Panc1 (cell line): ENCODE measurements at places on chromosomes 3 and 15. TPM values are rescaled to one million over a fixed set of nuclear protein-coding genes. Genes with fewer than 3 reads are reported as not detected.

- no peak overlapping the region for H3K4me3 ChIP-seq
- H3K36me3 ChIP-seq, result peaks cover 17% of the 10 kb centered on the region
- no peaks in the 10 kb centered on the region for H3K27me3 ChIP-seq
Observed at GRCh38 chr3:25604107-25604805, 60.5 kb downstream of the TOP2B start.

DNA sequence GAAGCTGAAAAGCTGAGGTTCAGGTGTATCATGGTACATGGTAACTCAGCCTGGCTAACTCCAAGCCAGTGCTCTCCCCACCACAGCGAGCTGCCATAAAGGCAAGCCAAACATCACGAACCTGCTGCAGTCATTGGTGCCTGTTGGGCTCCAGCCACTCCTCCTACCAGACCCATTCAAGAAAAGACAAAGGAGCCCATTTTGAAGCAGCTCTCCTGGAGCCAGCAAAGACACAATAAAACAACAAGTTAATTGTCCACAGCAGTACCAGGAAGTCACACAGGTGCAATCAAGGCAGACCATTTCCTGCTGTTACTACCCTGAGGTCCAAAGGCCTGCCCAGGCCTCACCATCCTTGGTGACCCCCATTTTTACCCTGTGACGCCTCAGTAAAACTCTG lies 77.6 kb downstream of the DAPK2 start:
- DNase-seq, result no peak
- no peaks in the 10 kb centered on the region for H3K27me3 ChIP-seq
- H3K4me3 ChIP-seq, result no peak overlapping the region
- no peak overlapping the region for H3K27ac ChIP-seq
- H3K36me3 ChIP-seq, result no peaks in the 10 kb centered on the region

DNA sequence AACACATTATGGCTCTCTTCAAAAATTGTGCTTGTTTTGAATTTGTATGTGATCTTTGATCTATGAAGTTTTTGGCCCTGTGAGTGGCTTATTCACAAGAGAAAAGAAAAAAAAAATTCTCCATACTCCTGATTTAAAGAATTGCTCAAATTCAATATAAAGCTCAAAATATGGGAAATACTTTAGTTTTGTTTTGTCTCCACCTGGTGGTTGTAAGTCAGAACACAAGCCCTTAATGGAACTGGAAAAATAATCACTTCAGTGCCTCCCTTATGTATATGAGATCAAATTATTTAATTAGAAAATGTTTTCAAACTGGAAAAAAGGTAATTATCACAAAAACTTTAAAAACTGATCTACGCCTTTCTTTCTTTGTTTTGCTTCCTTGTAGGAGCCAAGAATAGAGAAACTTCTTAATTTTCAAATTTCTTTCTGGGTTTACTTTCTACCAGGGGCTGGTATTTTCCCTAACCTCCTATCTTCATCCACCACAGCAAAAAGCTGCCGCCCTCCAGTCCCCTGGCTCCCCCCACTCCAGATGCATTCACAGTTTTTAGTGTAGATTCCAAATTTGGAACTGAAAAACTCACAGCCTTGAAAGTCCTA lies 50.6 kb downstream of the SERP1 start:
- DNase-seq, result peak; percentile 61
- H3K27ac ChIP-seq, result peak overlapping the region; percentile 71; the same call in 1 of the 2 replicates
- H3K36me3 ChIP-seq, result no peaks in the 10 kb centered on the region
- no peaks in the 10 kb centered on the region for H3K27me3 ChIP-seq
- peaks cover 18% of the 10 kb centered on the region for H3K4me1 ChIP-seq
- H3K4me3 ChIP-seq, result no peak overlapping the region

- H3K36me3 ChIP-seq, result no peaks in the 10 kb centered on the region
- no peak overlapping the region for H3K27ac ChIP-seq
- H3K4me1 ChIP-seq, result no peaks in the 10 kb centered on the region
- H3K4me3 ChIP-seq, result no peak overlapping the region
Observed at GRCh38 chr3:189839576-189839975, 208.4 kb downstream of the TP63 start.

DNA sequence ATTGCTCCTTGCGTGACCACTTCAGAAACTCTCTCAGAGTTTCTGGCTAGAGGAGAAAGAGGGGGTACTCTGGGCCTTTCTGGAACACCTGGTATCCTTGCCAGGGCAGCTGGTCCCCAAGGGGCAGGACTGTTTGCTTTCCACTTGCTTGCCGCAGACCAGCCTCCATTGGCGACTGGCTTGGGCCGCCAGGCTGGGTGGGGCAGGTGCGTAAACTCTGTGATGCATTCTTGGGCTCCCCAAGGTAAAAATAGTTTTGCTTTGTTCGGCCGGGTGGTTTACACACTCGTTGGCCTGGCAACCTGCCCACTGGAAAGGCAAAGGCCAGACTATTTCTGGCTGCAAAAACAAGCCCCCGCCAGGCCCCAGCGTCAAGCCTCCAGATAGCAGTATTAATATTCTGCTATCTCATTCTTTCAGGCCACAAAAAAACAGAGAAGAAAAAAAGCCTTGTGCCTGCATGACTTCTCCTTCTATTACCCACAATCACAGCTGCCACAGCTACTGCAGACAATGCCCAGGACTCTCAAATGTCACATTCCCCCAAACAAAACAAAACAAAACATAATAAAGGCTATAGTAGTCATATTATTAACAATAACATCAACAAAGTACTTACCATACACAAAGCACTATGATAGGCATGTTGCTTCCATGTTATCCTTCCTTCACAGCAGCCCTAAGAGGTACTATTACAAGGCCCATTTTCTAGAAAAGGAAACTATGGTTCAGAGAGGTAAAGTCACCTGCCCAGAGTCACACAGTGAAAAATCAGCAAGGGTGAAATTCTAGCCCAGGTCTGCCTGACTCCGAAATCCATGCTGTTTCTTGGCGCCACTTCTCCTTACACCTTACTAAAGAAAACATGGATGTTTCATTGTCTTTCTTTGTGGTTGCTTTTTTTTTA lies 14.0 kb upstream of the SSUH2 start:
- no peaks in the 10 kb centered on the region for H3K27me3 ChIP-seq
- H3K4me1 ChIP-seq, result no peaks in the 10 kb centered on the region
- DNase-seq, result no peak
- no peaks in the 10 kb centered on the region for H3K36me3 ChIP-seq
- H3K27ac ChIP-seq, result no peak overlapping the region
- H3K4me3 ChIP-seq, result no peak overlapping the region

FGD5 gene
- total RNA-seq, result 0.77 TPM

DNA sequence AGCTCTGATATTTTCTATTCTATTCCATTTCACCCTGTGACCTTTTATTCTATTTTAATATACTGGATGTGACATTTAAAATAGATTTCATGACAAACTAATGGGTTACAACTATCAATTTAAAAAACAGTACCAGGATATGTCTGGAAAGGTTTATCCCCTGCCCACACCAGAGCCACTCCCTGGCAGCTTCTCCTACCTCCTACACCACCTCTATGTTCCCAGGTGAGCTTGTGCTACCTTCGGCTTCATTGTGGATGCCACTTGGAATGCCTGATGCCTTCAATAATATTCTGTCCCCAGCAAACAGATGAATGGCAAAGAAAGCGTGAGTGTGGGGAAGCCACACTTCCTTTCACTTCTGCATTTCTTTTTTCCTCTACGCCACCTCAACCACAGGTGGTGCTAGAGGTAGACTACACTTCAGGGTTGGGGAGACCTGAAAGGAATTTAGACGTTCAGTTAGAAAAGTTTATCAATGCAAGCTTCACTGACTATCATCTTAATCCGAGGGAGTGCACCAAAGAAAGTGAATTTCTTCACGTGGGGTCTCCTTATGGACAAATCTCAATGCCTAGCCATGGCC lies 213.0 kb downstream of the SSR3 start:
- H3K4me1 ChIP-seq, result no peaks in the 10 kb centered on the region
- DNase-seq, result no peak
- H3K36me3 ChIP-seq, result no peaks in the 10 kb centered on the region
- no peak overlapping the region for H3K4me3 ChIP-seq

- H3K27ac ChIP-seq, result no peak overlapping the region
- H3K27me3 ChIP-seq, result no peaks in the 10 kb centered on the region
- peaks cover 9% of the 10 kb centered on the region for H3K36me3 ChIP-seq
- no peaks in the 10 kb centered on the region for H3K4me1 ChIP-seq
- H3K4me3 ChIP-seq, result no peak overlapping the region
- DNase-seq, result no peak
Observed at GRCh38 chr15:43085921-43086320, 19.9 kb downstream of the UBR1 start.

GRCh38 chr3:78907367-78907766 lies 860.4 kb downstream of the ROBO1 start:
- no peak overlapping the region for H3K27ac ChIP-seq
- H3K4me1 ChIP-seq, result peaks cover 8% of the 10 kb centered on the region; the same call in 1 of the 2 replicates
- DNase-seq, result no peak
- H3K4me3 ChIP-seq, result no peak overlapping the region

ENTPD3 gene
- total RNA-seq, result not detected

GRCh38 chr3:13405614-13406013 lies 14.5 kb downstream of the NUP210 start:
- no peaks in the 10 kb centered on the region for H3K36me3 ChIP-seq
- no peak overlapping the region for H3K4me3 ChIP-seq
- H3K27me3 ChIP-seq, result no peaks in the 10 kb centered on the region
- DNase-seq, result no peak
- no peak overlapping the region for H3K27ac ChIP-seq
- H3K4me1 ChIP-seq, result no peaks in the 10 kb centered on the region

TMEM40 gene
- 1.3 TPM for total RNA-seq

FAN1 gene
- total RNA-seq, result 16.4 TPM

DNA sequence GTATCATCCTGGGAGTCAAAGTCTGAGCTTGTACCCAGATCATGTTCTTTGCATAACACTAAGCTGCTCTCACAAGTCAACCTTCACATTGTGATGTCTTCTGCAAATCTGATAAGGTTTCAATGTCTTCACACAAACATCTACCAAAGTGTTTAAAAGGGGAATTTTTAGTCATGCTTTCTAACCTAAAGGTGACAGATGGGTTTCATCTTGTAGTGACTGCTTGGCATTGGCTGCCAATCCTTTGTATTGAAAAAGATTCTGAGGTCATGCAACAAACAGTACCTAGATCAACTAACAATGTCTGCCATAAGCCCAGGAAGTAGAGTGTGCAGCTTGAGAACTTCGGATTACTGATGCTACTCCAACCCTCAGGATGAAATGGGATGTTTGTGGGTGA lies 43.6 kb upstream of the DIPK2A start:
- H3K4me1 ChIP-seq, result no peaks in the 10 kb centered on the region
- H3K36me3 ChIP-seq, result no peaks in the 10 kb centered on the region
- H3K4me3 ChIP-seq, result no peak overlapping the region
- H3K27me3 ChIP-seq, result no peaks in the 10 kb centered on the region
- DNase-seq, result no peak
- H3K27ac ChIP-seq, result no peak overlapping the region

- no peaks in the 10 kb centered on the region for H3K36me3 ChIP-seq
- no peak overlapping the region for H3K4me3 ChIP-seq
- H3K27ac ChIP-seq, result no peak overlapping the region
- DNase-seq, result no peak
Observed at GRCh38 chr3:45414823-45415222, 26.4 kb downstream of the LARS2 start.

DNA sequence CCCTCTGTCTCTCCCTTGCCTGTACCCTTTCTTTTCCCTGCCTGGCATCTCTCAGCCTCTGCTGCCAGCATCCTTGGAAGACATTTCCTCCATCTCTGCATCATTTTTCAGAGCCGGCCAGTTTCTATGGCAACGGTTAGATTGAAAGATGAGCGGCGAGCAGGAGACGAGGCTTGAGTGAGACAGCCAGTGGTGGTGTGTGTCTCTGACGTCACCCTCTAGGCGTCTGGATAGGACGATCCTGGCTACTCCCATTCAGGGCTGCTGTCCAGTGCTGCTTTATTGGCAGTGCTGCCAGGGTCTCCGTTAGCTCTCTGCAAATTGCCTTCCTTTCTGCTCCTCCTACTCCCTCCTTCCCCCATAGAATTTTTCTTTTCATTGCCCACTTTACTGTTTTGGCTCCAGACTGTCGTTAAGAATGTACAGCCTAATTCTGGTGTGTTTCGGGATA lies 57.9 kb downstream of the TRAK1 start:
- H3K36me3 ChIP-seq, result no peaks in the 10 kb centered on the region
- H3K27ac ChIP-seq, result no peak overlapping the region
- no peak overlapping the region for H3K4me3 ChIP-seq
- DNase-seq, result no peak
- no peaks in the 10 kb centered on the region for H3K27me3 ChIP-seq
- no peaks in the 10 kb centered on the region for H3K4me1 ChIP-seq

DNA sequence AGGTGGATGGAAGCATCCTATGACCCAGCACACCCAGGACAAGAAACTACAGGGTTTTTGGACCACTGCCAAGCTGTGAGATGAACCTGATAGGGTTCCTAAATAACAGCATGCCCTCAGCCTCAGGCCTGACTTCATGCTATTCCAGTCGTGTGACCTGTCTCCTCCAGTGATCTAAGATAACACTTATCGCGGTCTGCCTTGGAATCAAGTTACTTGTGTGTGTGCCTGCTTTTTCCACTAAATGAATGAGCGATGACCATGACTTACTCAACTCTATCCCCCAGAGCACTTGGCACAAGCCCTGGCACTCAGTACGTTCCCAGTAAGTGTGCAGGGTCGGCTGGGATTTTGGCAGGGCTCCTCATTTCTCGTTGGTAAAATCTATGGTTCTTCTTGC lies 172.7 kb upstream of the TP63 start:
- H3K36me3 ChIP-seq, result no peaks in the 10 kb centered on the region
- H3K27me3 ChIP-seq, result no peaks in the 10 kb centered on the region
- H3K27ac ChIP-seq, result no peak overlapping the region

CSTA gene
- total RNA-seq, result not detected

BOC gene
- 0.33 TPM for total RNA-seq
